ENCODE measurements at places on chromosomes 6 and 20.

- no peak for DNase-seq
Observed at GRCh38 chr6:111417946-111418345, 65.1 kb downstream of the REV3L start.

GRCh38 chr20:21867353-21867752 is 161.9 kb downstream of the PAX1 start:
- no peak for DNase-seq

DNA sequence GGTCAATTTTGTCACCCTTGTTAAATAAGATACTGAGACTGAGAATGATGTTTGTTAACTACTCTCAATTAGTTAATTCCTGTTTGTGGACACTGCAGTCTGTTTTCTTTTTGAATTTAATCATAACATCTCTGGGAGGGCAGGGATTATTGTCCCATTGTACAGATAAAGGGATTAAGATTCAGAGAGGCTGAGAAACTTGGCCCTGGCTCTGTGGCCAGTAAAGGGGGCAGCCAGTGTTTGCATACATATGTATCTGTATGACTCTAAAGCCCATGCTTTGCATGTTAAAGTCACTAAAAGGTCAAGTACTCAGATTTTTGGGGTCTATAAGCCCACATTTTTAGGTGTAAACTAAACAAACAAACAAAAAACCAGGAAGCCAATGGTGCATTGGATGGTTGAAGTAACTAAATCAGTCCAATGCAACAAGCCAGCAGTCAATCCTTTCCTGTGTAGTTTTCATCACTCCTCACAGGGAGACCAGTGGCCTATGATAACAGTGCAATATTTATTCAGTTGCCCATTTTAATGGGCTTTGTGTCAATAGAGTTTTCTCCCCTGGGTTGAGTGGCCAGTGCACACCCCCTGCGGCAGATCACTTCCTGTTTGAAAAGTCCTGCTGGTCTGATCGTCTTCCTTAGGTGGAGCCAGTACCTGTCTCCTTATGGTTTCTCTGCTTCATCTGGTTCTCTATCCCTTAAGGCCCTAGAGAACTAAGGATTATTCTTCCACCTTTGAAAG is 106.7 kb downstream of the SLX4IP start:
- DNase-seq, result no peak

- DNase-seq, result no peak
Observed at GRCh38 chr20:8223091-8223870, 91.2 kb downstream of the PLCB1 start.

GRCh38 chr20:48722002-48722731 is 105.6 kb downstream of the PREX1 start:
- no peak for DNase-seq

GRCh38 chr6:140897349-140897748 is 1235.4 kb upstream of the GJE1 start:
- DNase-seq, result no peak

GRCh38 chr6:14354919-14355572 is 237.5 kb downstream of the CD83 start:
- DNase-seq, result no peak

DNA sequence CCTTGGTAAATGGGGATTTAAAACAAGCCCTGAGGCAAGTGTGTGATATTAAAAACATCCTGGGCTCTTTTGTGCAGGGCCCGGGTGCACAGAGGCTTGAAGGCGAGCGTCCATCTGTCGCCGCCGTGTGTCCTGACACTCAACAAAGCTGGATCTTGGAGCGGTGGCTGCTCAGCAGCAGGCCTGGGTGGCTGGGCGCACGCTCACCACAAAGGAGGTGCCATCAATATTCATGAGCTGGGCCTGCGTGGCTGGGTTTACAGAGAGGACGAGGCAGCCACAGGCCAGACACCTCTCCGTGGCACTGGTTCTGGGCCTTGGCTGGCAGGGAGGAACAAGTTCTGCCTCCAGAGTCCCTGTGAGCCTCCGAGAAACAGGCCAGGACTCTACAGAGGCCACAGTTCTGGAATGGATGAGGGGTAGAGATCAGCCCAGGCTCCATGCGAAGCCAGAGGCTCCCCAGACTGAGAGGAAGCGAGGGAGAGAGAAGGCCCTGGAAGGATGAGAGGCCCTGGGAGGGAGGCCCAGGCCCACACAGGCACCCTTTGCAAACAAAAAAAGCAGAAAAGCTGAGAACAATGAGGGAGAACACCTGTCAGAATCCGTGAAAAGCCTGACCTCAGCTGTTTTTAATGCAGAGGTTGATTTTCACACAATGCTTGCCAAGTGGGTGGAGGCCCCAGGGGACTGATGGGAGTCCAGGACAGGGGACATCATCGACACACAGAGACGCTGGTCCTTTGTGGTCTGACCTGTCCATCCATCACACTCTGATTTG is 21.9 kb downstream of the BHLHE23 start:
- DNase-seq, result no peak

DNA sequence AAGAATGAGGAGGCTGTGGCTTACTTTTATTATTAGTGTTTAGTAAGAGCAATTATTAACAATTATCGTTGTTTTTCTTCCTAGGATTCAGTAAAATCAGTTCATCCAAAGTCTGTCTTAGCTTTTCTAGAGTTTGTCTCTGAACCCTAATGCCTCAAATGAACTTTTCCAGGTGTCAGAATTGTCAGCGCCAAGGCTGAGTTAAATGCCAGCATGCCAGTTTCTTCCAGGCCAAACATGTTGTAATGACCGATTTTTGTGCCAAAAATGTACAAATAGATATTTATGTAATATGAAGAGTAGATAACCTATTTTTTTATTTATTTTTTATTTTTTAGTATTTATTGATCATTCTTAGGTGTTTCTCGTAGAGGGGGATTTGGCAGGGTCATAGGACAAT is 66.8 kb upstream of the SCGN start:
- no peak for DNase-seq

- DNase-seq, result no peak
Observed at GRCh38 chr6:110662490-110663211, 152.6 kb downstream of the CDK19 start.

GRCh38 chr6:155201461-155202226 is 62.2 kb upstream of the CLDN20 start:
- DNase-seq, result no peak

- DNase-seq, result no peak
Observed at GRCh38 chr20:31555203-31555775, 41.0 kb downstream of the HM13 start.

DNA sequence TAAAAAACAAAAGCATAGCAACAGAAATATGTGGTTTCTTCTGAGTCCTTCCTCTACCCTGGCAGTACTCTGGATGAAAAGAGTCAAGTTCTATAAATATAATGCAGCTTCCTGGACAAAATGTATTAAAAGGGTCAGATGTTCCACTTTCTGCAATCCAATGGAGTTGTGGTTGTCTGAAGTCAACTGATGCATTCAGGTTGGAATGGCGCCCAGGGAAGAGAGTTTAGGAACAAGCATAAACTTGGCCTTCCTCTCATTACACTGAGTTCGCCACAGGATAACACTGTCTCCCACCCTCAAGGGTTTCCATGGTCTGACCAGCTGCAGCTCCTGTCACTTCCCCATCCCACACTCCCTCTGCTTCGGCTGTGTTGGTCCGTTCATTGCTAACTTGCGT is 66.4 kb downstream of the PLEKHG1 start:
- no peak for DNase-seq

GRCh38 chr6:16805243-16805950 is 44.1 kb upstream of the ATXN1 start:
- DNase-seq, result no peak

DNA sequence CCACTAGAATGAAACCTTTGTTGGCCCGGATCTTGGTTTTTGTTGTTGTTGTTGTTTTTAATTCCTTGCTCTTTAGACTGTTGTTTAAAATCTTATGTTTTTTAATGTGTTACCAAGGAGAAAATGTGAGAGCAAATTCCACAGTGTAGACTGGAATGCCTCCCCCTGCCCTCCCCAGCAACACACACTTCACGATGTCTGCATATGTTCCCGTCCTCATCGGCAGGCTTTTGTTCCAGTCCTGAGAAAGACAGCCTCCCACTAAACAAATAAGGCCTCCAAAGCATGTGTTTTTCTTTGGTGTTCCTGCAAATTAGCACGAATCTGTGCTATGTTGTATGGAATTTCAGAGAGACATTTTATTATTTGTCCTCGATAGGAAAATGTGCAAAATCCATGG is 263.3 kb upstream of the QKI start:
- DNase-seq, result no peak

- no peak for DNase-seq
Observed at GRCh38 chr20:53298260-53298659, 295.4 kb downstream of the ZNF217 start.

- no peak for DNase-seq
Observed at GRCh38 chr6:75170691-75171560, 34.9 kb downstream of the COL12A1 start.

GRCh38 chr20:38452880-38453624 is 17.9 kb upstream of the SNHG17 start:
- DNase-seq, result no peak

DNA sequence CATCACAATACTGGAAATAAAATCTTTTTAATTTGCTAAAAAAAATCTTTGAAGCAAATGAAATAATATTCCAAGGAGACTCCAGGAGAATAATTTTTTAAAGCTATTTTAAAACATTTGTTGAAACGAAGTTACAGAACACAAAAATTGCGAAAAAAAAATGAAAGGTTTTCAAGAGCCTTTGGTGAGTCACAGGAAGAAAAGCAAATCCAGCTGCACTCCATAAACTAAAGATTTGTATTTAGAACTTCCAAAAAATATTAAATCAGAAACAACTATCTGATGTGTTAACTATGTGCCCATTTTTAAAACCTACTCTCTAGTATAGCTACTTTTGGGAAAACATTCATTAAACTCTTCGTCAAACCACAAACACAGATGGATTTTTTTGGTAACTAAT is 23.6 kb downstream of the PDSS2 start:
- DNase-seq, result no peak

- no peak for DNase-seq
Observed at GRCh38 chr6:128339635-128340450, 180.6 kb downstream of the PTPRK start.

- DNase-seq, result no peak
Observed at GRCh38 chr6:4039348-4039747, 39.6 kb downstream of the FAM217A start.

GRCh38 chr6:108383981-108384380 is 89.1 kb downstream of the AFG1L start:
- no peak for DNase-seq
